Left renal pelvis (tissue), 4 donors: ENCODE measurements at places on chromosomes 1 and 21.

GRCh38 chr1:100304921-100305320, 38.9 kb downstream of the RTCA start:
- no peak for DNase-seq

DNA sequence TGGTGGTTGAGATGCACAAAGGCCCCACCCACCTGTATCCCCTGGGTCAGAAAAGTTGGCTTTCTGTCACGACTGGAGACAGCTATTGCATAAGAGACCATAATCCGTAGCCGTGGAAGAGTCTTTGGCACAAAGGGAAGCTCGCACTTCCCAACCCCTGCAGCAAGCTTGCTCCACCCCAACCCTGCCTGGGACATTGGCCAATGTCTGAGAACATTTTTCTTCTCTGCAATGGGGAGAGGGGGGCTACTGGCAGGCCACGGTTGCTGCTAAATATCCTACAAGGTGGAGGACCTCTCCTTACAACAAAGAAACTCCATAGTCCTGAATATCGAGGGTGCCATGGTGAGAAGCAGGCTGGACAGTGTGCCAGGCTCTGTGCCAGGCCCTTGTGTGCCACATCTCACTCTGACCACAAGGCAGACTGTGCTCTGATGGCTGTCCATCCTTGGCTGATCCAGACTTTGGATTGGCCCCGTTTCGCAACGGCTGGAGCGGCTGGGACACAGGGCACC, 104.1 kb downstream of the CSMD2 start:
- DNase-seq, result no peak

- no peak for DNase-seq
Measured at GRCh38 chr1:115135681-115136080, 46.4 kb upstream of the TSPAN2 start.

DNA sequence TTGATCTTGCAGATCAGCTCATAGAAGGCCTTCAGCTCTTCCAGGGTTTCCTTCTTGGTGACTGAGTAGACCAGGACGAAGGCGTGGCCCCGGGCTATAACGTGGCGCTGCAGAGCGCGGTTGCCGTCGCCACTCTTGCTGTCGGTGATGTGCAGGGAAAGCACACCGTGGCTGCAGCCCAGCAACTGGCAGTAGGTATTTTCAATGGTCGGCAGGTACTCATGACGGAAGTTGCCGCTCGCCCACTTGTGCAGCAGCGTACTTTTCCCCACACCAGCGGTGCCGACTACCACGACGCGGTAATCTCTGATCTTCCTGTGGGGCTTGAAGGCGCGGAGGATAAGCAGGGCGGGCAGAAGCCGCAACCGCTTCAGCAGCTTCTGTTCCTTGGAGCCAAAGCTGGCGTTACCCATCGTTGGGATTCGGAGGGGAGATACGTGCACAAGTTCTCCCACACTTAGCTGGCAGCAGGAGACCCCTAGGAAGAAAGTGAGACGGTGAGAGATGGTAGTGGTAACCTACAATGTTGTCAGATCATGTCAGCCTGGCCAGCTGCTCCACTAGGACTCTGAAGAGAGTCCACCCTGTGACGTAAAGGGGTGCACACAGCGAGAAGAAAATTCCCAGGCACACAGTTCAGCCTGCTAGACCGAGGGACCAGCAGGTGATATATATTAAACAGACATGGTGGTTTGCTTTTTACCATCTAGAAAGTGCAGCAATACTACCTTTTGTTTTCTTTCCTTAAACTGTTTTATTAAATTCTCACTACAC, 3.4 kb downstream of the DIRAS3 start:
- no peak for DNase-seq

DNA sequence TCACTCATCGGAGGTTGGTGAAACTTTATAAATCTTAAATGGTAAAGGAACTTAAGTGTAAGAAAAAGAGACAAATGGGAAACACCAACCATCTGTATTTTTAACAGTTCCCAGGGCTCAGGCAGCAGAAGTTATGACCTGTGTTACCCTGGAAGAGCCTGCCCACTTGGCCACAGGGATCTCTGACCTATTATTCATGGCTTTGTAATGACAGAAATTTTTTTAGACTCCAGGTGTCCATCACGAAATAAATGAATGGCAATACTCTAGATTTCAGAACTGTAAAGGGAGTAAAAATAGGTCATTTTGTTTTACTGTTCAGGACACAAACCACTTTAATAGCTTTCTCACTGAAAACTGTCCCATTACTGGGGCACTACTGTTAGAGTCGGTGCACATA, 389.8 kb downstream of the VAV3 start:
- no peak for DNase-seq

DNA sequence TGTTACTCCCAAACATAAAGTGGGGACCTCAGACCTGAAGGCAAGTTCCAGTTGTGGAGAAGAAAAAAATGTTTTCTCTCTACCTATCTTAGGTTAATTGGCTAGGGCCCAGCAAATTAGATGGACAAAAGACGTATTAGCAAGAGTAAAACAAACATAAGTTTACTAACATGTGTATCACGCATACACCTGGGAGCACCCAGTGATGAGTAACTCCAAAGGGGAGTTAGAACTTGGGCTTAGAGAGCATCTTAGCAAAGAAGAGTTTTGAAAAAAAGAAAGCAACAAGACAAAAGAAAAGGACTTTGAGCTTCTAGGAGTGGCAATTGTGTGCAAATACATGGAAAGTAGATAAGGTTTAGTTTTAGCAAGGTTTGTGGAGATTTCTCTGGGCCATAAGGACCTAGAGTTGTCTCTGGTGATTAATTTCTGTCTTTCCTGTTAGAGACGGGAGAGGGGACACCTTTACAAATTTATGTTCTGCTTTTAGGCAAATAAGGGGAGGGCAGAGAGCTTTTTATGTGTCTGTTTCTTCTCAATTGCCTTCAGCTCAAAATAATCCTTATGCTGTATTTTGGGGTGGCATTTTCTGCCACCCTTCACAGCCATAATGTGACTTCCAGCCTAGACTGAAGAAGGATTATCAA, 76.7 kb upstream of the PTGFRN start:
- DNase-seq, result no peak

GRCh38 chr21:25879203-25879602, 144.4 kb downstream of the GABPA start:
- no peak for DNase-seq

DNA sequence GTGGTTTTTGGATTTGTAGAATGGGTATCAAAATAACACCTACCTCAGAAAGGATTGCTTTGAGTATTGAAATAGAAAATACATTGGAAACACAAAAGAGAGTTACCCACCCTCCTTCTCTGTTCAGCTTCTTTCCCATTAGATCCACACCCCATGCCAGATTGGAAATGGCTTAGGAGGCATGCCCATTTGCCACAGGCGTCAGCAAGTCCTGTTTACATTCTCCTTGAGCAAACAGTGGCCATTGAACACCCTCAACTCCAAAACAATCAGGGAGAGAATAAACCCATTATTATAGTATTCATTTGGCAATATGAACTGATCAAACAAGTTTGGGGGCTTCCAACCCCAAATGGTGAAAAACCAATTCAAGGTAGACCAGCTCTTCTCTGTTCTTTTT, 2.4 kb downstream of the ELAPOR1 start:
- no peak for DNase-seq

GRCh38 chr1:174957829-174958228, 41.9 kb upstream of the CACYBP start:
- no peak for DNase-seq

DNA sequence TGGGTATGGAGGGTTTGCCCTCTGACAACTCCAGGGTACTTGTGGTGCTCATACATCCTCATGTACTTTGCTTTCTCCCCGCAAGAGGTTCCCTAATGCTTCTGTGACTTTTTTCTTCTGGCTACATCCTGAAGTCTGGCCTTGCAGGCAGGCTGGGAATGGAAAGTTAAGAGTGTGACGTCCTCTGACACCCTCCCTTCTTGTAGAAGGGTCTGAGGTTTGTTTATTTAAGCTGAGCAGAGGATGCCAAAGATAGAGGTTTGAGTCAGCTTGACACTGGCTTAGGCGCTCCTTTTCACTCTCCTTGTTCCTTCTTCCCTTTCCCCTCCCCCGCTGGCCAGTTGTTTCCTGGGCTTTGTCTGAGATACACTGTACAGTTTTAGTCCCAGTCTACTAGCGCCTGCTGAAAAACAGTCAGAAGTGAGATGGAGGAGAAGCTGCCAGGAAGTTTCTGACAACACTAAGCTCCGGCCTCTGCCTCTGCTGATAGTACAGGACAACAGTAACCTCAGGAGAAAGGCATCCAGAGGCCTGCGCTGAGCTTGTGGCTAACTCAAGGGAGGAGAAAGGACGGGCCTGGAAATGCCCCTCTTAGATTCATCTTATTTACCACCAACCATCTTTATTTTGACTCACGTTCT, at the start of gene MACF1:
Gene MACF1, plus strand, starts transcription at position 255 of the 641 bp plus-strand sequence. Its CDS starts 328 bp downstream, at position 583.
- no peak for DNase-seq

GRCh38 chr1:247337250-247337746, 5.6 kb upstream of the ZNF496 start:
- DNase-seq, result no peak

DNA sequence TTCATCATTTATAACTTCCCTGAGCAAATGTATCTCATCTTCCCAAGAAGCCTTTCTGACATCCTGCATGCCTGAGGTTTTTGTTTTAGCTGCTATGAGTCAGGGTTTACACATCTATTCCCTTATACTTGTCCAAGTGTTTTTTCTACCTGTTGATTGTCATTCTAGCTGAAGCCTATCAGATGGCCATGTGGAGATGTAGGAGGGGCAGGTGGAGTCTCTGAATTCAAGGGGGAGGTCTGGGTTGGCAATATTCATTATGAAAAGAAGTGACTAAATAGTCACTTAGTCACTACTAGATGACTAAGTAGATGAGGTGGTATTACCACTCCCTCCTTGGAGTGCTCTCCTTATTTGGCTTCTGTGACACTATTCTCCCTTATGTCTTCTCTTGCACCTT, 52.4 kb downstream of the XCL1 start:
- DNase-seq, result no peak

GRCh38 chr21:18715606-18716005, 312.0 kb upstream of the TMPRSS15 start:
- no peak for DNase-seq

DNA sequence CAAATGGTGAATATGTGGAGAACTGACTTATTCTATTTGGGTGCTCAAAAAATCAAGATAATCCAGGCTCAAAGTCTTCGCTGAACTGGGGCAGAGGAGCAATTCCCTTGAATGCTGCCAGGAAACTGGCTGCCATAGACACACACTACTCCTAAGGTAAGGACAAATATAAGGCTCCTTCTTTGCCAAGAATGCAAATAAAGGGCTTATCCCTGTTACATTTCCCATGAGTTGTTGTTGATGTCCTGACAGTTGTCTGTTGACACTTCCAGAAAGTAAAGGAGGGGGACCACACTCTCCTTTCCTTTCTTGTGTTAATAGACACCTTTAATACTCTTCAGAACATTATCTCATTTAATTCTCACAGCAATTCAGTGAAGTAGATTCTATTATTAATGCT, 212.2 kb upstream of the PTBP2 start:
- DNase-seq, result no peak

- no peak for DNase-seq
Measured at GRCh38 chr1:31576743-31577455, 584 bp downstream of the TINAGL1 start.

GRCh38 chr21:39184050-39184980, 1.1 kb upstream of the PSMG1 start:
- no peak for DNase-seq

DNA sequence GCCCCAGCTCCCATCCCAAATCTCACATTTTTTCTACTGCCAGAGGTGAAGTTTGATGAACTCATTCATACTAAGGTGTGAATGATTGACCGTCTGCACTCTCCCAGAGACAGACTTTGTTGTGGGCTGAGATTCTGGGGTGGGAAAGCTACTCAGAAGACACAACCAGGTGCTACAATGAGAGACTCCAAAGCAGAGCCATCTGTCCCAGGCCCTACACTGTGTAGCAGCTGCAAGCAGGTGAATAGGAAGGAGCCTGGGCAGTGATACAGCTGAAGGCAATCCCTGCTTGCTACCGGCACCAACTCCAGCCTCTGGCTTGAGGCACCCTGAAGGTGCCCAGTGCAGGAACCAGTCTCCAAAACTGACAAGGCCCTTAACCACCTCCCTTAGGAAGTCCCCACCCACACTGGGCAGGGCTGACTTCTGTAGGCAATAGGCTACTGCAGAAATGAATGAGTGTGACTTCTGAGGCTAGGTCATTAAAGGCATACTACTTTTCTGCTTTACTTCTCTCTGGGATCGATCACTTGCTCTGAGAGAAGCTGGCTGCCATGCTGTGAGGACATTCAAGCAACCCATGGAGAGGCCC, 79.7 kb upstream of the RUNX3 start:
- DNase-seq, result no peak

- no peak for DNase-seq
Measured at GRCh38 chr1:30629501-30629900, 93.9 kb downstream of the MATN1 start.

GRCh38 chr1:197222780-197223179, 45.3 kb upstream of the CRB1 start:
- no peak for DNase-seq

DNA sequence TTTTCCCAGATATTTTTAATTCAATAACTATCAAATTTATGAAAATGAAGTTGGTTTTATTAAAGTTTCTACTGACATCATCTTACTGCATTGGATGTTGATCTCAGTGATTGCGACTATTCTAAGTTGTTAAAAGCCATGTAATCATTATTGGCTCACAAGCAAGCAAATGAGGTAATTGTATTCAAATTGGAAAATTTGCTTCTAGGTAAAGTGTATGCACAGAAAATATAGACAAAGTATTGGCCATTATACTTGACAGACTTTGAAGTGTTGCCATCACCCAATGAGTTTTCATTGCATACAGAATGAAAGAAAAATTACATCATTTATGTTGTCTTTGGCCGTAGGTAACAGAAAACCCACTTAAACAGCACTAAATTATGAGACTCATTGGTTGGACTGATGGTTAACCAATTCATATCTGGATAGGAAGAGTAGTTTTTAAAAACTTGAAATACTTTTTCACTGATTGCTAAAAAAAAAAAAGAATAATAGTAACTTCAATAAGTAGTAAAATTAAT, 299.2 kb downstream of the USP25 start:
- no peak for DNase-seq

DNA sequence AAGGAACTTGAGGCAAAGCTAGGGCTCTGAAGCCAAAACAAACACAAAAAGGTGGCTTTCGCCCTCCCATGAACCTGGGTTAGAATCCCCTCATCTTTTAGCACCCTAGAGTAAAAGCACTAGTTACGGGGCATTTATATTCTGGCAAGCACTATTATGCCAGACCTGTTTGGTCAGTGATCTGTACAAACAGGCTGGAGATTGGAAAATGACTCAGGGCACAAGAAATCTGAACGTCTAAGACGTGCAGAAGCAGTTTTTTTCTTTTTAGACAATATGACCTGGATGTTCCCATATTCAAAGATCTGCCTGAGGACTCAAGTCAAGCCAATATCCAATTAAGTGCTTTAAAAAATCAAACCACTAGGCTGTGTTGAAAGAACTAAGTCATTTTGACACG, 3.0 kb downstream of the ZNF436 start:
- no peak for DNase-seq

- DNase-seq, result no peak
Measured at GRCh38 chr1:25786887-25787759, 12.9 kb upstream of the SELENON start.

GRCh38 chr21:42836767-42837301, 42.5 kb downstream of the WDR4 start:
- DNase-seq, result no peak

GRCh38 chr1:67201891-67202290, 35.6 kb downstream of the IL23R start:
- no peak for DNase-seq

GRCh38 chr1:1066403-1067283, 7.5 kb downstream of the RNF223 start:
- DNase-seq, result no peak

- DNase-seq, result no peak
Measured at GRCh38 chr1:215082532-215083382, at the start of gene KCNK2. TSS of gene KCNK2 (plus strand) at chr1:215082737. CDS start at chr1:215083386, 649 bp downstream.
